Stimulated activated CD8-positive, alpha-beta memory T cell treated with anti-CD3 and anti-CD28 coated beads, Interleukin-4, amount 100 ng/mL, for 1 hour (primary cell): ENCODE measurements at places on chromosomes 12 and 14.

DNA sequence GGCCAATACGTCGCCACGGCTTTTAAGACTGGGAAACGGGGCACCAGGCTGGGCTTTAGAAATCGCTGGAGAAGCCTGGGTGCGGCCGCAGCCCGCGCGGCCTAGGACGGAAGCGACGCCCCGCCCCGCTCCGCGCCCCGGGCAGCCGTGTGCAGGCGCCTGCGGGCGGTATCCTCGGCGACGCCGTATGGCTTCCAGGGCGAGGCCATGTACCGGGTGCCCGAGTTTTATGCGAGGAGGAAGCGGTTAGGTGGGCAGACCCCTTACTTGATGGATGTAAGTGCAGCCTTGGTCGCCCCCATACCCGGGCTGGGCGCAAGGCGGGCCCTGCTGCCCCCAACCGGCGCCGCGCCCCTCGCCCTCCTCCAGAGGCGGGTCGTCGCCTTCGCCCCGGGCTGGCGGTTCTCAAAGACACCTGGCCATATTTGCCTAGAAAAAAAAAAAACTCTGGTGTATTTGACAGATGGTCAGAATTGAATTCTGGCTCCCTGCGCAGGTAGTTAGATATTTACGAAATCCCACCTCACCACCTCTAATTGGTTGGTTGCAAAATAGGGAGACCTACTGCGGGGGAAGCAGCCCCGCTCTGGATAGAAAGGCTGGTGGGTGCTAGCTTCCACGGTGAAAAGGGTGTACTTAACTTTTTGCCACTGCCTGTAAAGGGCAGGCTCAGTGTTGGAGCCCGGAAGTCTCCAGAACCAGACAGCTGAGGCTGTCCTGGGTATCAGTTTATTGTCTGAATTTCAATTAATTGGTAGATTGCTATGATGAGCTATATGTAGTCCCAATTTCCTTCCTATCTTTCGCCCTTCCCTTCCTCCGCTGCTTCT lies at the start of gene PPP1R36:
Gene PPP1R36 (plus strand): TSS at position 171 of the 830 bp plus-strand sequence. CDS start 37 bp downstream, at position 208.
- DNase-seq = no peak

DNA sequence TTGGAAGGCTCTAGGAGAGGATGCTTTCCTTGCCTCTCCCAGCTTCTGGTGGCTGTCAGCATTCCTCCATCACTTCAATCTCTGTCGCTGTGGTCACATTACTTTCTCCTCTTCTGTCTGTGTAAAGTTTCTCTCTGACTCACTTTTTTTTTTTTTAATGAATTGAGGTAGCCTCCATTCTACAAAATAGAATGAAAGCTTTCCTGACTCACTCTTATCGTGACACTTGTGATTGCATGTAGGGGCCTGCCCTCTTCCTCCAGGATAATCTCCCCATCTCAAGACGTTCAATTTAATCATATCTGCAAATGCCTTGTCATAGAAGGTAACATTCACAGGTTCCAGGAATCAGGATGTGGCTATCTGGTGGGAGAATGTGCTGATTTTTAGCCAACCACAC lies 153.5 kb upstream of the HMGA2 start:
- no peak for DNase-seq

DNA sequence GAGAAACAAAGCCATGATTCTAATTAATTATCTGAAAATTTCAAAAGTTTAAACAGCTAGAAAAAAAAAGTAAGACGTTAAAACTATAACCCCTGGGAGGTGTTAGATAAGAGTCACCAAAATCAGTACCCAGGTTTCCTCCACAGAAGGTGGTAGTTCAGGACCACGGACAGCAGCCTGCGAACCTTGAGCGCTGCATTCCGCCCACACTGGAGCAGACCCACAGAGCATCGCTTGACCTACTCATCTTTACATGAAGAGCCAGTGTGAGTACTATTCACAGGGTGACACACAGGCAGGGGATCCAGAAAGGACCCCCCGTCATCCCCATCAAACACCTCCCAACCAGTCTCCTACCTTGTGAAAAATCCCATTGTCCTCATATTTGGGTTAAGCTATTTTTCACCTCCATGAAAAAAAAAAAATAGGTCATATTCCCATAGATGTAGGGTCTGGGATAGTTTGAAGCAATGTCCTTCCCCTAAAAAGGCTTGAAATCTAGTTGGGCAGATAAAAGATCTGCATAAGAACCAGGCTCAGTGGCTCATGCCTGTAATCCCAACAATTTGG lies 8.8 kb upstream of the CHGA start:
- no peak for DNase-seq

DNA sequence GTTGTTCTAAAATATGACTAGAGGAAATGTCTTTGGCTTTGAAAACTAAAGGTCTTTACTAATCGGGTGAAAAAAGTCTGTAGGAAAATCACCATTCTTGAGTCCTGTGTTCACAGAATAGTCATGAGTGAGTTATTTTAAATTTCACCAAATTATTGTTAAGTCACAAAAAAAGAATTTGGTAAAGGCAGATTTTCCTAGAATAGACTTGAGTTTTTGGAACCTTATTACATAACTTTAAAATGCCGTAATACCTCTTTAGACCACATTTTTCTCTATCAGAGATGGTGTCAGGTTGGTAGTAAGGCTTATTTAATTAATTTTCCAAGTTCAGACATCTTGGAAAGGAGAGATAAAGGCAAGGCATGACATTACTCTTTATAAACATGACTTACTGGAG lies 184.7 kb upstream of the GARIN2 start:
- DNase-seq = no peak

DNA sequence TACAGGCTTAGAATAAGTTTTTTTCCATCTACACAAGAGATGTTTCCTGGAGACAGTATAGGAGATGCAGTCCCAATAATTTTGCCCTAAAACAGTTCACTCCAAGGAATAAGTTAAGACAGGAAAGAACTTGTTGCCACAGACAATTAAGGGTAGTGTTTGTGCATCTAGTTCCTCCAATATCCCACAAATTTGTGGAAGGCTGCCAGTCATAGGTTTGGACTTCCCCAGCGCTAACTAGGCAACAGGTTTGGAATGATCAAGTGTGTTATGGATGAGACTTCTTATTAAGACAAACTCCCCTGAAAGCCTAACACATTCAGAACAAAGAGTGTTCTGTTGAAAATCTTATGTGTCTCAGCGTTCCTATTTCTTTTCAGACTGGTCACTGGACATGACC lies 611.0 kb downstream of the CCER1 start:
- no peak for DNase-seq

- DNase-seq = no peak
These were observed 61.3 kb upstream of the RESF1 start for GRCh38 chr12:31897781-31898503.

GRCh38 chr14:73261520-73262426 lies 24.5 kb downstream of the PAPLN start:
- DNase-seq = no peak

DNA sequence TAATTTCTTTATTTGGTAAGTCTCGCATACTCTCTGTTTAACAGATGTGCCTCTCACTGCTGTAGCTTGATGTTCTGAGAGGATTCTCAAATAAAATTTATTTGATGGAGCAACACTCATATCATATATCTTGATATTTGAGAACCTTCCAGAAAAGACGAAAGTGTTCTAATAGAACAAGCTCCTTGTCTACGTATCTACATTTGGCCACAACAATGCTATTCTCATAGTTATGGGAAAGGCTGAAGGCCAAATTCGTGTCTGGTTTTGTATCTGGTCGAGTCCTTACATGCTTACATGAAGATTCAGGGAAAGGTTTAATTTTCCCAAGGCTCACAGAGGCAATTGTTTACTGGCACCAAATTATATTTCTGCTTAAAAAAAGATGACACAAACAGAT lies 186.7 kb upstream of the SLC38A2 start:
- DNase-seq = no peak

- no peak for DNase-seq
These were observed 83.1 kb downstream of the AACS start for GRCh38 chr12:125148316-125148715.
